ENCODE measurements at places on chromosomes 2 and 18.

DNA sequence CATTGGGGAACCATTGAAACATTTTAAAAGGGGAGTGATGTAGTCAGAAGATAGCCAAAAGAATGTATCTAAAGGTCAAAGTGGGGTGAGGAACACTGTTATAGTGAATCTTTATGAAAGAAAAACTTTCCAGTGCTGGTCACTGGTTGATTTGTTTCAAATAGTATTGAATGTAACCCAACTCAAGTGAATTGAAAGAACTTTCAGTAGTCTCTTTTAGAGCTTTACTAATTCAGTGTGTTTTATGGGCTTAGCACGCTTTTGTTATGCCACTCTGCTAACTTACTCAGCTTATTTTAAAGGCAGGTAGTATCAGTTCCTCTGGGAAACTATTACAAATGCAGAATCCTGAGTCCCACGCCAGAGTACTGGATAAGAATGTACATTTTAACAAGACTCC, 57.3 kb downstream of the GTF2A1L start:
- no peak for DNase-seq

DNA sequence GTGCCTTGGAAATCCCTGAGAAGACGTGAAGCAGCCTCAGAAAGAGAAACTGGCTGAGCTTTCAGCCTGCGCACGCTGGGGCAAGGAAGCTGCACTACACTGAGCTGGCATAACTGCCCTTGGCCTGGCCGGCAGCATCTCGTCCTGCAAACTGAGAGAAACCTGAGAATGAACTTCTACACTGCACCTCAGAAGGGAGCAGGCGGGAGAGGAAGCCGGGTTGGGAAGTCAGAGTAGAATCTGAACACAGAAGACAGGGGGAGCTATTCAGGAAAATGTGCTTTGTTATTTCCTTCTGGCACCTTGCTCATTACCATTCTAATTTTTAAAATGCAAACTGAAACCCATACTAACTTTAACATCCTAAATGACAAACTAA, 70.9 kb downstream of the ZEB2 start:
- no peak for DNase-seq

GRCh38 chr2:142180820-142181533, 50.2 kb upstream of the LRP1B start:
- DNase-seq = no peak

- no peak for DNase-seq
These were observed 4.0 kb downstream of the EMILIN2 start for GRCh38 chr18:2850816-2851215.

DNA sequence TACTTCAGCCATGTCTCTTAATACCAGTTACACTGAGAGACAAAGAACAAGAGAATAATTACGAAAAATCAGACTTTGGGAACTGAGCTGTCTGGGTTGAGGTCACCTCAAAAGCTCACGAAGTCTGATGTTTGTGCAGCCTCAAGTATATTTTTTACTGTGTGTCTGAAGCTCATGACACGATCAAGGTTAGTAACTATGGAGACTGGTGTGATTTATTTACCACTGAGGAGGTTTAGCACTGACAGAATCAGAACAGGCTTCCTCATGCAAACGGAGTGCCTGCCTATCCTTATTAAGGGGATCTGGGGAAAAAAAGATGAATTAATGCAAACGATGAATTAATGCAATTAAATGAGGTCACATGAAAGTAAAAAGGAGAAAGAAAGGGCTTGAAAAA, 61.1 kb upstream of the RAPH1 start:
- DNase-seq = no peak

DNA sequence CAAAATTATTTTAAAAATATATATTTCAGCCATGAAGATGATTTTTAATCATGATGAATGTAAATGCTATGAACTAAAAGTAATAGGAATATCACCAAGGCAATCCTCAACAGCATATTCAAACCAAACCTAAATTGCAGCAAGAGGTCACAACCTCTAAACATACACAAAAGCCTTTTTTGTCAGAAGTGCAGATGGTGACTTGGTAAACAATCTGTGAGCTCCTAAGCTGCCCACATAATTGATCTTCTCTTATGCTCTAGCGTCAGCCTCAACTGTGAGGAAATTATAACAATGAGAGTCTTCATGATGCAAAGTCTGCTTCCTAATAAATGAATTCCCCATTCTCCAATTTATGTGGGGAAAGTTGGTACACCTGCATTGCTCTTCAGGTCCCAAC, 113.2 kb downstream of the TSN start:
- no peak for DNase-seq

DNA sequence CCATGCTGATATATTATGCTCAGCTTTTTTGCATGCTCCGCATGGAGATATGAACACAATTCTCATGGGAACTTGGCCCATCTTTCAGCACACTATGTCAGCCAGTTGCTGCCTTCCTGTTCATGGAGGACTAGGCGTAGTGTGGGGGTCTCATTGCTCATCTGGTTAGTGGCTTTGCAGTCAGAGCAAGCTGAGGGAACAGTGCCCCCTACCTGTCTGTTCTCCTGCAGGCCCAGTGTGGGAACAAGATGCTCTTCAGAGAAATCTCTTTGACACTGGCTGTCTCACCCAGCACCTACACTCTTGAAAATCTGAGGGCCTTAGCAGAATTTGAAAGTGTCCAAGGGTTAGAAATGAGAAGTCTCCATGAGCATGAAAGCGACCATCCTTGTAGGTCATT, 47.1 kb downstream of the SPTBN1 start:
- DNase-seq = no peak

DNA sequence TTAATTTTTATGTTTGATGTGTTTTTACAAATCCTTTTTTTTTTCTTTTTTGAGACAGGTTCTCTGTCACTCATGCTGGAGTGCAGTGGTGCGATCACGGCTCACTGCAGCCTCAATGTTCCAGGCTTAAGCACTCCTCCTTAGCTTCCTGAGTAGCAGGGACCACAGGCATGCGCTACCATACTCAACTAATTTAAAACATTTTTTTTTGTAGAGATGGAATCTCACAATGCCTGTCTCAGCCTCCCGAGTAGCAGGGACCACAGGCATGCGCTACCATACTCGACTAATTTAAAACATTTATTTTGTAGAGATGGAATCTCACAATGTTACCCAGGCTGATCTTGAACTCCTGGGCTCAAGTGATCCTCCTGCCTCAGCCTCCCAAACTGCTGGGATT, 3.2 kb downstream of the NOTO start:
- DNase-seq = peak; percentile 3

DNA sequence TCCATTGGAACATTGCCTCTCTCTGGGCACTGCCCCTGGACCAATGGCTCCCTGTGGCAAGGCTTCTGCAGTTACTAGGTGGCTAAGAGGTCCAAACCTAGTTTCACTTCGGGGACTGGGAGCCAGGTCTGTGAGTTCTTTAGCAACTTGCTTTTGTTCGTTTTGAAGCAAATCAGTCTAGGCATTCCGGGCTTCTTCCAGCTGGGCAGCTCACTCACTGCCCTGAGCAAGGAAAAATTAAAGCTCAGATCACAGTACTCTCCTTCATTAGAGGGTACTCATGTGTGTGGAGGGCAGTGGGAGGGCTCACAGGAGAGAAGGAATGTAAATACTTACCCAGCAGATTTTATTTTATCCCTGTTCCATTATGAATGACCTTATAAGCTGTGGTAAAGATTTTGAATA, 80.3 kb downstream of the SPP2 start:
- DNase-seq = no peak

DNA sequence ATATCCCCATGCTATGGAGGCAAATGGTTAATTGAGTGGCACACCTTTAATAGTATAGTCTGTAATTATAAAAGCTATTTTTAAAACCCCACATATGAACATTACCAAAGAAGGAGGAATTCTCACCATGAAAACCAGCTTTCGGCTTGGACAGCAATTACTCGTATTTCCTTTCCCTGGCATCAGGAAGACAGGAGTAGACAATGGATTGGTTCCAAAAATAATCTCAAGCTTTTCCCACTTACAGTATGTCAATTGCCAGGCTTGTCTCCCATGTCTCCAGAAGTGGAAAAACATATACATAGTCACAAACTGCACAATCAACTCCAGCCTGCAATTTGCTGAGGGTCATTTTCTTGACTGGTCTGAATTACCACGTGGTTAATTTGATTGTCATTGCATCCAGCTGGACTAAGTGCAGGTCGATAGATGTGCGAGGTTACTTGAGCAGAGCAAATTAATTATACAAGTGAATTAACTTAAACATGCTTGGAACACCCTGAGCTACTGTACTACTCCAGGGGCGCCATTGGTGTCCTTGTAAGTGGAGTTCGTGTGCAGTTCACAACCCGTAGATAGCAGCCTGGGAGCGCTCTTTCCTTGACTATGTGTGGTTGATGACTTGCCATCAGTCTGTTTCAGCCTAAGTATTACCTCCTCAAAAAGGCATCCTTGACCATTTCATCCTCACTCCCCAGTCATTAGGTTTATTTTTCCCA, 124.3 kb upstream of the PELI1 start:
- no peak for DNase-seq

DNA sequence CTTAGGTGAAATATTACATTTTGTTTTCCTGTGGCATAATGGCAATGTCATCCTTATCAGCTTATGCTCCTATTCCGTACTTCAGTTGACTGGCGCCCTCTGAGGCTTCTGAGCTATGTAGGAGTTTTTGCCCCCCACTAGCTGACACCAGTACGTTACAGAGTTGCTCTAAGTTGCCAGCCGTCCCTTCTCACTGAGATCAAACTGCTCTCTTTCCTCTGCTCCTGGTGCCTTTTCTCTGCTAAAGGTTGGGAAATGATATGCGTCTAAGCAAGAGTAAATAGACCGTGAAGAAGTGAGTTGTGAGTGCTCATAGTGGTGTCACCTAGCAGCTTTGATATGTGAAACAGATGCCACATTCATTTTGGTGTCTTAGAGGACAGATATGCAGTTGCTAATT, 99.2 kb downstream of the RAPGEF4 start:
- DNase-seq = no peak

GRCh38 chr2:230746213-230746612, 33.6 kb downstream of the CAB39 start:
- no peak for DNase-seq

DNA sequence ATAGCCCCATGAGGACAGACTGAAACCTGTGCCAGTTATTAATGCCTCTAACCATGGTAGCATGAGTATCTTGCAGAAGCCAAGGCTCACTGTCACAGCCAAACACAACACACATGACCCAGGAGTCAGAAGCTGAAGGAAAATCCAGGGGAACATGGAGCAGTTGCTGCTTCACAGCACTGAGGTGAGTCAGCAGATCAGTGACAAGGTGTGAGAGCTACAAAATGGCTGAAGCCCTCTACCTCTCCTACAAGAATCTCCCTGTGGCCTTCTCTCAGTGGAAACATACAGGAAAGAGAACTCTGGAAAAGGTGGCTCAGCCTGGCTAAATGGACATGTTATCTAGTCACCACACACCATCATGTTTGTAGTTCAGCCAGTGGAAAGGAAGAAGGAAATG, 93.5 kb downstream of the NAB1 start:
- DNase-seq = no peak

DNA sequence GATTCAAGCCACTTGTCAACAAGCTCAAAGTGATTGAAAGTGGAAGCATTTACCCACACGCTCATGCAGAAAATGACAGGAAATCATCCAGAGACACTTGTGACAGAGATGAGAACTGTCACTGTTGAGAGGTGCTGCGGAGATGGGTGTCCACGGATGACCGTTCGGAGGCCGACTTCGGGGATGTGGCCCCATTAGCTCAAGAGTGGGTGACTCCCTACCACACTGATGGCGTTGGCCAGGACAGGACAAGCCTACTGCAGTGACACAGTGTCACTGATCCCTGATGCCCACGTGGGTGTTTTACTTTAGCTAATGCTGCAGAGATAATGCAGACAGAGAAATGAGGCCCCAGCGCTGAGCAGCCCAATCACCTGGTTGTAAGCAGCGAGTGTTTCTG, 81.5 kb upstream of the YWHAQ start:
- DNase-seq = no peak

- no peak for DNase-seq
These were observed 105.4 kb downstream of the POLR1A start for GRCh38 chr2:86000131-86000937.

GRCh38 chr2:205047273-205047839, 502.1 kb downstream of the PARD3B start:
- no peak for DNase-seq

DNA sequence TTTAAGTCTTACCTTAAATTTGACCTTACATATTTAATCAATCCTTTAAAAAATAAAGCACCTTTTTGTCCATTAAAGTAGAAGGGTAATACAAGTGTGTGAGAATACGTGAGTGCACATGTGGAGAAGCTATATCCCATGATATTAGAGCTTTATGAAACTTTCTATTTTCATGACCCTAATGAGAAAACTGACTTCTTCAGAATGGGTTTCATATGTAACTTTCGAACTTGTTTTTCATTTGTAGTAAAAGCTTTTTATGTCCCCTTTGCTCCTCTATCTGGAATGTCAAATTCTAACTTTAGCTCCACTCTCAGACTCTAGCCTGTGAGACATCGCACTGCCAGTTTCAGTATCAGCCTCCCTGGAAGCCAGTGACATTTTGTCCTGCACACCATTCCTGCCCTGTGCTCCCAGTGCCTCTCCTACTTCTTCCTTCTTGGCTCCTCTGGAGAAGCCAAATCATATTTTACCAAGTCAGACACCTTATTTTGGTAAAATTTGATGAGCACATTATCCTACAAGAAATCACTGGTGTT, 42.0 kb downstream of the MAPRE2 start:
- no peak for DNase-seq

GRCh38 chr2:224378701-224379097, 23.2 kb downstream of the FAM124B start:
- no peak for DNase-seq

- DNase-seq = no peak
These were observed 52.1 kb downstream of the EEF1B2 start for GRCh38 chr2:206211657-206212255.

DNA sequence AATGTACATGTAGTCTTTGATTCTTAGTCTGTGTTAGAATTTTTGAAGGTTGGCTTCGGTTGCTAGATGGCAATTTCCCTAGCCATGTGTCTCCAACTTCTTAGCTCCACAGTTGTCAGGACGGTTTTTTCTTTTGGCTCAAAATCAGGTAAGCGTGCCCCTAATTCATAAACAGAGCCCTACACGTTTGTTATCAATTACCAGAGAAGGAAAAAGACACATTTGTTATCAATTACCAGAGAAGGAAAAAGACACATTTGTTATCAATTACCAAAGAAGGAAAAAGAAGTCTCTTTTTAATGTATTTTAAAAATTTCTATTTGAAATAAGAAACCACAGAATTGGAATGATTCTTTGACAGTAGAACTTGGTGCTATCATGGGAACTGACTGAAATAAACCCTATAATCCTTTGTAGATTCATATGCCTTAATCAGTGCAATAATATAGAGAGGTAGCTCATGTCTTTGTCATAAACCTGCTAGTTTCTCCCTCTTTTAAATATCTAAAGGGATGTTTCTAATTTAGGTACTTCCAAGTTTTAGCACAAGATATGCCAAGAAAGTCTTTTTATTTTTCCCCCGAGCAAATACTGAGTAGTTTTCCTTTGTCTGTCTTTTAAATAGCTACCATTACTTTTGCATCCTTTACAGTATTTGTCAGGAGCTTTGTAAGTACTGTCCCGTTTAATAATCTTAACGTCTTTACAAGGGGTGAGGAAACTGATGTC, 35.9 kb downstream of the CAMKMT start:
- no peak for DNase-seq

GRCh38 chr2:101808006-101808562, 110.6 kb downstream of the MAP4K4 start:
- no peak for DNase-seq
